ENCODE measurements at places on chromosomes 7 and 10. TPM values are rescaled to one million over a fixed set of nuclear protein-coding genes. Genes with fewer than 3 reads are reported as not detected.

DDX56 gene
- 71.6 TPM for total RNA-seq

CPVL gene
- 21.8 TPM for total RNA-seq

PKD1L1 gene
- total RNA-seq, result 4.8 TPM

- no peak for DNase-seq
Observed at GRCh38 chr10:77873536-77874380, 52.8 kb downstream of the DLG5 start.

DNA sequence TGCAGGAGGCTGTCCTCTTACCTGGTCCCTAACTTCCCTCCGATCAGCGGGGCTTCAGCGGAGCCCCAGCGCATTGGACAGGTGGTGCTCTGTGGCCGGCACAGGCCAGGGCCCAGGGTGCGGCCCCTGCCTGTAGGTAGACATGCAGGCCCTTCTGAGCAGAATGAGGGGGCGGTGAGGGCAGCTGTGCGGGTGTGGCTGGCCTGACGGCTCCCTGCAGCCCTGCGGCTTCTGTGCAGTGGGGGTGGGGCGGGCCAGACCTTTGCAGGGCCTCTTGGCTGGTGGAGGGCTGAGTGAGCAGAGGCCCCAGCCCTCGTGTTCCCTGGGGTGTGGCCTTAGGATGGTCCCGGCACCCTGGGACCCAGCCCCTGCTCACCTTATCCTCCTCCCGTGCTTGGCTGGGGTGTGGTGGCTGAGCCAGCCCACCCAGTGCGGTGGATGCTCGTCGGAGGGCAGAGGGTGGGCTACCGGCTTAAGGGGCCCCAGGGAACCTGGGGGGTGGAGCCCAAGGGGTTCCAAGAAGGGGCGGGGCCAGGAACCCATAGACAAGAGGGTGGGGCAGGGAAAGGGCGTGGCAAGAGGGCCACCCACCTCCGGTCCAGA lies 175.2 kb upstream of the TNRC18 start:
- no peak for DNase-seq

Data from endothelial cell (in vitro differentiated cells).